ENCODE measurements at places on chromosomes 12 and 14. TPM values are rescaled to one million over a fixed set of nuclear protein-coding genes. Genes with fewer than 3 reads are reported as not detected.

The ART4 gene
- not detected for total RNA-seq

The ETNK1 gene
- 69.4 TPM for total RNA-seq

The CTDSP2 gene
- 99.5 TPM for total RNA-seq

The KRT72 gene
- not detected for total RNA-seq

The CSRP2 gene
- total RNA-seq: 1.6 TPM

The ADAMTS20 gene
- not detected for total RNA-seq

DNA sequence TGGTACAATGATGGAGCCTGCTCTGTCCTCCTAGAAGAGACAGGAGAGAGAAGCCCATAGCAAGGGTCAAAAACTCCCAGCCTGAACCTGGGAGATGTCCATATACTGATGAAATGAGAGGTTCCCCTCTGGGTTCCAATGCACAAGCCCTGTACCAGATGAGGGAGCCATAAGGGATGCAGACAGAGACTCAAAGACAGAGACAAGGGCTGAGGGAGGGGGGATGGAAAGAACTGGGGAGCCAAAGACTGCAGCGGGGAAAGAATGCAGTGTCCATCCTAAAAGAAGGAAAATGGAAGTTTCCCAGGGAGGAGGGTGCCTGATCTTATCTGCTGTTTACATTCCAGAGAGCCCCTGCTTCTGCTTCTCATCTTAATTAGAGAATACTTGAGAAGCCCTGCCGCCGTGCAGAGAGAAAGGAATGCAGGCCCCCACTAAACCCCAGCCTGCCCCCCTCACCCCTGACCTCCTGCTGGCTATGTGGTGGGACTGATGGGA is 27.7 kb downstream of the KRT18 start:
- H3K27ac ChIP-seq: no peak overlapping the region
- H3K4me1 ChIP-seq: peaks cover 3% of the 10 kb centered on the region
- H3K27me3 ChIP-seq: no peaks in the 10 kb centered on the region
- no peak for DNase-seq
- no peaks in the 10 kb centered on the region for H3K36me3 ChIP-seq

DNA sequence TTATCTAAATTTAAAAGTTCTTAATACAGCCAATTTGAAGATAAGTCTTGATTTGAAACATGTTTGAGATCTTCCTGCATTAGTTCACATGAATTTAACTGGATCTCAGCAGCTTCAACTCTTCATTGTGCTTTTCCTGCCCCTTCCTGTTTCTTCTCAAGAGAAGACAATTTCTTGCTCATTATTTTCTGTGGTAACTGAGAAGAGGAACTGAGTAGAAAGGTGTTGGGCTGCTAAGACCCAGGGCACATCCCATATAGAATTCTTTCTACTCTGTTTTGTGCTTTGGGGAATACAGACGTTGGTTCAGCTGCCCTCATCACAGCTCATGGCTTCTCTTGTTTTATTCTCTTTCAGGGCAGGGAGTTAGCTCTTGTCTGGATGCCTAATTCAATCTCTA is 110.2 kb downstream of the SNAPC1 start:
- peaks cover 18% of the 10 kb centered on the region for H3K4me1 ChIP-seq
- peak; percentile 73 for DNase-seq
- H3K36me3 ChIP-seq: no peaks in the 10 kb centered on the region
- no peak overlapping the region for H3K27ac ChIP-seq

- peak overlapping the region; percentile 86 for H3K4me3 ChIP-seq
- peaks cover 9% of the 10 kb centered on the region for H3K4me1 ChIP-seq
- peak overlapping the region; percentile 94 for H3K27ac ChIP-seq
- no peaks in the 10 kb centered on the region for H3K27me3 ChIP-seq
- H3K36me3 ChIP-seq: peaks cover 3% of the 10 kb centered on the region
- no peak for DNase-seq
These were observed 478 bp downstream of the RITA1 start for GRCh38 chr12:113186033-113186365.

- no peak for DNase-seq
- no peak overlapping the region for H3K4me3 ChIP-seq
- H3K4me1 ChIP-seq: no peaks in the 10 kb centered on the region
- no peaks in the 10 kb centered on the region for H3K36me3 ChIP-seq
These were observed 2.6 kb upstream of the PRKD1 start for GRCh38 chr14:29930283-29930682.

- peak; percentile 93 for DNase-seq
- no peaks in the 10 kb centered on the region for H3K27me3 ChIP-seq
- peak overlapping the region; percentile 97 for H3K27ac ChIP-seq
- H3K4me3 ChIP-seq: peak overlapping the region; percentile 67
These were observed 57.3 kb downstream of the DAD1 start for GRCh38 chr14:22531451-22532344.

DNA sequence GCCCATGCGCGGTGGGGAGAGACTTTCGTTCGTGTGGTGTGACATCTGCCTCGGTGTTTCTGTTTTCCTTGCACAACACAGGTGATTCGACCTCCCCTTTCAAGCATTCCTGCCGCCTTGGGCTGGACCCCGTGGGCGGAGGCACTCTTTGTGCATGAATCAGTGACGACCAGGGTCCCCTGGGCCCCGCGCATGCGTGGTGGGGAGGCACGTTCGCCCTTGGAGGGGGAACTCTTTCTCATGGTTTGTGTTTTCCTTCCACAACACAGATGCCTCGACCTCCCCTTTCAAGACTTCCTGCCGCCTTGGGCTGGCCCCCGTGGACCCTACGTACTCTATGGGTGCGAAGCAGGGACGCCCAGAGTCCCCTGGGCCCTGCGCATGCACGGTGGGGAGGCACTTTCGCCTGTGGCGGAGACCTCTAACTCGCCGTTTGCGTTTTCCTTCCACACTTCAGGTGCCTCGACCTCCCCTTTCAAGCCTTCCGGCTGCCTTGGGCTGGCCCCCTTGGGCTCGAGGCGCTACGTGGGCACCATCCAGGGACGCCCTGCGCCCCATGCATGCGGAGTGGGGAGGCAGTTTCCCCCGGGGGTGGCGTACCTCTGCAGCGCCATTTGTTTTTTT is 340.9 kb downstream of the ALG10 start:
- no peak for DNase-seq
- H3K4me1 ChIP-seq: no peaks in the 10 kb centered on the region
- no peak overlapping the region for H3K27ac ChIP-seq
- H3K4me3 ChIP-seq: no peak overlapping the region
- no peaks in the 10 kb centered on the region for H3K36me3 ChIP-seq

GRCh38 chr12:122051231-122051876 is 27.2 kb upstream of the MLXIP start:
- H3K27ac ChIP-seq: no peak overlapping the region
- no peak overlapping the region for H3K4me3 ChIP-seq
- no peaks in the 10 kb centered on the region for H3K4me1 ChIP-seq
- DNase-seq: no peak

DNA sequence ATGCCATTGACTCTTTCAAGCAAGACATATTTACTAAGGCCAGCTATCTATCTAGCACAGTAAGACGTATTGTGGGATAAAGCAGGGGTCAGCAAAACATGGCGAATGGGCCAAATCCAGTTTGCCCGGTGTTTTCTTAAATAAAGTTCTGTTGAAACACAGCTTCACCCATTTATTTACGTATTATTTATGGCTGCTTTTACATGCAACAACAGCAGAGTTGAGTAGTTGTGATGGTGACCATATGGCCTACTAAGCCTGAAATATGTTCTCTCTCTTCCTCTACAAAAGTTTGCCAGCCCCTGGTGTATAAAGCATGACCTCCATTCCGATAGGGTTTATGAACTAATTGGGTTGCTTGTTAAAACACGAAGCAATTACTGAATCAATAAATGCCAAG is 322.1 kb downstream of the CCDC91 start:
- no peak overlapping the region for H3K4me3 ChIP-seq
- H3K27ac ChIP-seq: no peak overlapping the region
- no peaks in the 10 kb centered on the region for H3K36me3 ChIP-seq
- no peak for DNase-seq

DNA sequence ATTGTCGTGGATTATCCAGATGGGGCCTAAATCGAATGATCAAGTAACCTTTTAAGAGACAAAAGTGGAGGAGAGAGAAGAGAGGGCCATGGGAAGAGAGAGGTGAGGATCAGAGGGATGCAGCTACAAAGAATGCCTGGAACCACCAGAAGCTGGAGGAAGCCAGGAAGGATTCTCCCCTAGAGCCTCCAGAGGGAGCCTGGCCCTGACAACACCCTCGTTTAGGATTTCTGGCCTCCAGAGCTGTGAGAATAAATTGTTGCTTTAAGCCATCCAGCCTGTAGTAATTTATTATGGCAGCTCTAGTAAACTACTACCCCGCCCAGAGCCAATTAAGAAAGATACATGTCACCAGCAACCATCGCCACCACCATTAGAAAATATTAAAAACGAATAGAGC is 46.2 kb upstream of the GSC start:
- no peak overlapping the region for H3K27ac ChIP-seq
- DNase-seq: no peak
- H3K36me3 ChIP-seq: no peaks in the 10 kb centered on the region
- no peaks in the 10 kb centered on the region for H3K27me3 ChIP-seq
- no peaks in the 10 kb centered on the region for H3K4me1 ChIP-seq

DNA sequence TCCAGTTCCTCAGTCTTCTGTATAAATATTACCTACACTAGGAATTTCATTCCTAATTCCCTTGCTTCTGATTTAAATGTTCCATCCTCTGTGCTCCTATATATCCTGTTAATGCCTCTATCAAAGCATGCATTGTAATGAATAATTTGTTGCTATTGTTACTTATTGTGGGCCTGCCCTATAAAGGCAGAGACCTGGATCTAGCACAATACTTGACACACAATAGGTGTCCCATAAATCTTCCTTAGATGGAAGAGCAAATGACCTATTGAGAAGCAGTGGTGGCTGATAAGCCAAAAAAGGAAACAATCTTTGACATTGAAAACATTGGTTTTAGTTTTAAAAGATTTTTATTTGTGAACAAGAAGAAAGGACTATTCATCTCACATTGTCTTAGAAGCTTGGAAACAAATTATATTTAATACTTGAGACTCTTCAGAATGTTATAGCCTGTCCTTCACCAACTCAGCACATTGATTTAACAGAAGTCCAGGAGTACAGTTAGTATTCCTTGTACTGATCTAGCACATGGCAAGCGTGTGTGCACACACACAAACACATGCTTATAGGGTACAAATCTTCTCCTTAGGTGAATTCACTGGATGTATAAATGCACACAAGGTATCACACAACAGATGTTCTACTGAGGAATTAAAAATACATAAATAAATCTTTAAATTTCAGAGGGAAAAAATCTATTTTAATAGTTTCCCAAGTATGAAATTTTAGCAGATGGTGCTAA is 135.9 kb downstream of the DUSP6 start:
- H3K27ac ChIP-seq: no peak overlapping the region
- H3K4me3 ChIP-seq: no peak overlapping the region
- H3K36me3 ChIP-seq: no peaks in the 10 kb centered on the region
- H3K27me3 ChIP-seq: no peaks in the 10 kb centered on the region
- no peak for DNase-seq
- H3K4me1 ChIP-seq: no peaks in the 10 kb centered on the region

Measured in GM12878 (cell line).